ENCODE measurements at places on chromosomes 1 and 21.

DNA sequence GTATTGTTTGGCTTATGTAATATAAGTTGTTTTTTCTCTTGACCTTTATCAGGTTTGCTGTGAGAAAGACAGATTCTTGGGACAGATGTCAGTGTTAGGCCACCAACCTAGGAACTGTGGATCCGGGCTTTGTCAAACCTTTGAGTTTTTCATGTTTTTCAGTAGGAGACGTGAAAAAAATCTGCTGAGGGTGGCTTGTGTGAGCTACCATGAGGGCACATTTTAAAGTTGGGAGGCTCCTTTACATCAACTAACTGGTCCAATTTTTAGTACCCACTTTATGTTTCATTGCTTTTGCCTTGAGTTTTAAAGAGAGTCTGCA lies 801 bp downstream of the RPS6KC1 start:
- DNase-seq: no peak

DNA sequence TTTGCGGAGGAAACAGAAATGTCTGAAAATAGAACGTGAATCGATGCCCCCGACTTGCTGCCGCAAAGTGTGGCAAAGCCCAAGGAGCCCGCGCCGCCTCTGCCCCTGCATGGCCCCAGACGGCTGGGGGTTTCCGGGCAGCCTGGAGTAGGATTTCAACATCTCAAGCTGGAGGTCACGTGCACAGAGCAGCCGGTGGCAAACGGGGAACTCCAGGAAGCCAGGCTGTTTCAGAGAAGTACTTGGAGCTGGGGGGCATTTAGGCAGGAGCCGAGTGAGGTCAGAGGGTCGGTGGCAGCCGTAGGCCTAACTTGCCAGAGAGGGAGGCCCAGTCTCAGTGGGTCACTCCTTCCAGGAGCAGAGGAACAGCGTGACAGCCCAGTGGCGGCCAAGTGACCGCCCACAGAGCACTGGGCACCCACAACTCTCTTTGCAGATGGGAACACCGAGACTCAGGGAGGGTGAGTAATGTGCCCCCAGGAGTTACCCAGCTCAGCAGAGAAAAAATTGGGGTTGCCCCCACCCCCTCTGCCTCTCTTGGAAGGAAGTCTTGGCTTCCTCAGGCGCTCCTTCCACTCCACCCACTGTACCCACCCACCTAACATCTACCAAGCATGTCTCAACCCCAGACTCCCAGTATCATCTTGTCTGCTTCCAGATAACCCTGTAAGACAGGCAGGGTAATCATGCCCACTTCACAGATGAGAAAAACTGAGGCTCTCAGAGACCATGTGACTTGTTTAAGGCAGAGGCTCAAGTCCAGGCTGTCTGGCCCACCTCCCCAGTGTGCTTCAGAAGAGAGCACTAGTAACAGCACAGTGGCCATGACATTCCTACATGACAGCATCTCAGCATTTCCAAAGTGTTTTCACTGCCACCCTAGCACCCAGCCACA lies 179.4 kb downstream of the HIVEP3 start:
- DNase-seq: no peak

- no peak for DNase-seq
Observed at GRCh38 chr1:229204921-229205777, 65.8 kb upstream of the RAB4A start.

DNA sequence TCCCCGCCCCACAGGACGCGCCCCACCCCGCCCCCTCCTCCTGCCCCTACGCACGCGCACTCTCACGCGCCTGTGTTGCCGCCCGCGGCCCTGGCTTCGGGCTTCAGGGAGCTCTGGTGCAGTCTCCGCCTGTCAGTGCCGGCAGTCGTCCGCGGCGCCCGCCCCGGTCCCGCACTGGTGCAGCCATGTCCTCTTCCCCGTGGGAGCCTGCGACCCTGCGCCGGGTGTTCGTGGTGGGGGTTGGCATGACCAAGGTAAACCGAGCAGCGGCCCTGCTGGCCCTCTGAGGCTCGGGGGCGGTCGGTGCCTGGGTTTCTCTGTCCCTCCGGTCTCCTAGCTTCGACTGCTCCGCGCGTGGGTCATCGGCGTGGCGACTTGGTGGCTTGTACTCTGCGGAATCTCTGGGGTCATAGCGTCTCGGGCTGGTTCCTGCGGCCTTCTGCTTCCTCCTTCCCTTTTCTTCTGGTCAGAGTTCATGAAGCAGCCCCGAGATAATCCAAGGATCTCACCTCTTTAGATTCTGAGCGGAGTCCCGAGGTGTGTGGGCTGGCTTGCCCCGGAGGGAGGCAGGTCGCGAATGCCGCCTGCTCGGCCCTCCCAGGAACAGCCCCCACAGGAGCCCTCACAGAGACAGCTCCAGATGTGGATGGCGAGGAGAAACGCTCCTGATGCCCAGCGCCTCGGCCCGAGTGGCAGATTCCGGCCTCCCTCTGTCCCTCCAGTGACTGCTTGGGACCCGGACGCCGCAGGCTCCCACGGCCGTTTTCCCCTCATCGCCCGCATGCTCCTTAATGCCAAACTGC lies at the start of gene SCP2:
Gene SCP2, plus strand, starts transcription at position 65 of the 803 bp plus-strand sequence. Its CDS starts 121 bp downstream, at position 186.
- peak; percentile 81 for DNase-seq

Data from mesothelial cell of epicardium (in vitro differentiated cells).